ENCODE measurements at places on chromosomes 1 and 21. TPM values are rescaled to one million over a fixed set of nuclear protein-coding genes. Genes with fewer than 3 reads are reported as not detected.

DNA sequence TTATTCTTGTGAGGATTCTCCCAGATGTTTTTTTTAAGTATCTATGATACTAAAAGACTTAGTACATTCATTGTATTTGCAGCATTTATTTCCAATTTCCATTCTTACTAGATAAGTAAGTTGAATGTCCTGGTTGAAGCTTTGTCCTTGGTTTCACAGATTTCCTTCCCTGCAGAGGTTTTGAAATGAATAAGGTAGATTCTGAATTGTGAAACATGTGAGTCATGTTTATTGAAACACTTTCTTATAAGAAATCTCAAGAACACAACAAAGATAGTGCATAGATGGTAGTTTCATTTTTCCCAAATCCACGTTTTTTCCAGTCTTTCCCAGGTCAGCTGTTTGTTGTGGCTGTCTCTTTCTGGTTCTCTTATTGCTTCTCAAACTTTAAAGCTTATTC, 24.8 kb downstream of the GABPA start:
- no peak for DNase-seq
- H3K4me3 ChIP-seq = no peak overlapping the region
- H3K27me3 ChIP-seq = no peaks in the 10 kb centered on the region
- H3K4me1 ChIP-seq = no peaks in the 10 kb centered on the region
- peaks cover 79% of the 10 kb centered on the region for H3K36me3 ChIP-seq
- H3K27ac ChIP-seq = no peak overlapping the region

DNA sequence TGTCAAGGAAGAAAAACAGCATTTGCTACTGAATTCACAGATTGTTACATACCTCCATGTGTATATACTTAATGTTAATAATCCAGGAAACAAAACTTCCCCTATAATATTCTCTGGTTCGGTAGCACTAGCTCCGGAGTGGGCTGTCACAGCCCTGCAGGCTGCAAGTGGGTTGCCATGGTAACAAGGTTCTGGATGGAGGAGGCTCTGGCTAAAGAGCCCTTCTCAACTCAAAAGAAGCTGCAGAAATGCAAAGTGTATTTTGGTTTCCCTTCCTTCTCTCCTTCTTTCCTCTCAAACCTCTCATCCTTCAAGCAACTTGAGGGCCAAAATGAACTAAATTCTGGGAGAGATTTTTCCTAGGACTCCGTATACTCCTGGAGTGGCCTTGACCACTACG, 45.2 kb downstream of the ASTN1 start:
- no peaks in the 10 kb centered on the region for H3K36me3 ChIP-seq
- no peak overlapping the region for H3K4me3 ChIP-seq
- no peaks in the 10 kb centered on the region for H3K27me3 ChIP-seq
- DNase-seq = no peak
- no peaks in the 10 kb centered on the region for H3K4me1 ChIP-seq

Gene SLC19A2
- total RNA-seq = 83.9 TPM

Gene CCDC27
- not detected for total RNA-seq

- peaks cover 32% of the 10 kb centered on the region for H3K4me1 ChIP-seq
- no peak overlapping the region for H3K27ac ChIP-seq
- H3K4me3 ChIP-seq = no peak overlapping the region
- peaks cover 57% of the 10 kb centered on the region for H3K27me3 ChIP-seq
- no peaks in the 10 kb centered on the region for H3K36me3 ChIP-seq
- DNase-seq = no peak
These were observed 122.2 kb upstream of the BARHL2 start for GRCh38 chr1:90839323-90839722.

Gene KAZN
- total RNA-seq = 50.7 TPM

Gene NBPF10
- total RNA-seq = 0.58 TPM

GRCh38 chr1:54404263-54404662, 1.9 kb downstream of the SSBP3 start:
- H3K4me3 ChIP-seq = peak overlapping the region; percentile 94
- peaks cover 85% of the 10 kb centered on the region for H3K4me1 ChIP-seq
- peak overlapping the region; percentile 45 for H3K27ac ChIP-seq
- peaks cover 15% of the 10 kb centered on the region for H3K36me3 ChIP-seq
- no peaks in the 10 kb centered on the region for H3K27me3 ChIP-seq
- DNase-seq = no peak

- no peak overlapping the region for H3K4me3 ChIP-seq
- H3K4me1 ChIP-seq = no peaks in the 10 kb centered on the region
- H3K36me3 ChIP-seq = no peaks in the 10 kb centered on the region
- no peaks in the 10 kb centered on the region for H3K27me3 ChIP-seq
- no peak overlapping the region for H3K27ac ChIP-seq
These were observed 2.4 kb upstream of the PRAMEF18 start for GRCh38 chr1:13228343-13228781.

Gene SLC16A4
- total RNA-seq = not detected

DNA sequence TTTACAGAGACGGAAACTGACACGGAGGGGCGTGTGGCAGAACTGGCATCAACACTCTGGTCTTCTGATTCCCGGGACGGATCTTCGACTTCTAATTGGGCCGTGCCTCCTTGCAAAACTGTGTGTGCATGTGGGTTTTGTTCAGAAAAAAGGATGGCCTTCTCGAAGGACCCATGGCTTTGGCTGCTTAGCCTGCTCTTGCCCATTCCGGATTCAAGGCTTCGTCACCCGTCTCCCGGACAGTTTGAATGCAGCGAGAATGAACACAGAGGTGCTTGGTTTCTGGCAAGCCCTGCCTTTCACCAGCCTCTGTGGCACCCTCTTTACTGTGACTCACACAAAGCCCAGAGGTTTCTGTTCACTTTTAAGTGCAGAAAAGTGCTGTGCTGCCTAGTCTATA, 120.1 kb downstream of the PRDM2 start:
- H3K36me3 ChIP-seq = peaks cover 69% of the 10 kb centered on the region
- no peak overlapping the region for H3K4me3 ChIP-seq
- no peak for DNase-seq
- no peaks in the 10 kb centered on the region for H3K27me3 ChIP-seq

- H3K27me3 ChIP-seq = no peaks in the 10 kb centered on the region
- peak; percentile 81 for DNase-seq
- H3K4me3 ChIP-seq = no peak overlapping the region
- peaks cover 38% of the 10 kb centered on the region for H3K4me1 ChIP-seq
- H3K27ac ChIP-seq = peak overlapping the region; percentile 86
These were observed 17.2 kb upstream of the SLAMF6 start for GRCh38 chr1:160539990-160540858.

GRCh38 chr1:184385865-184386311, 941 bp upstream of the C1orf21 start:
- peak overlapping the region; percentile 89 for H3K27ac ChIP-seq
- H3K27me3 ChIP-seq = no peaks in the 10 kb centered on the region
- H3K36me3 ChIP-seq = no peaks in the 10 kb centered on the region
- peaks cover 5% of the 10 kb centered on the region for H3K4me1 ChIP-seq
- peak overlapping the region; percentile 92 for H3K4me3 ChIP-seq
- DNase-seq = no peak

Gene LIPI
- total RNA-seq = not detected

DNA sequence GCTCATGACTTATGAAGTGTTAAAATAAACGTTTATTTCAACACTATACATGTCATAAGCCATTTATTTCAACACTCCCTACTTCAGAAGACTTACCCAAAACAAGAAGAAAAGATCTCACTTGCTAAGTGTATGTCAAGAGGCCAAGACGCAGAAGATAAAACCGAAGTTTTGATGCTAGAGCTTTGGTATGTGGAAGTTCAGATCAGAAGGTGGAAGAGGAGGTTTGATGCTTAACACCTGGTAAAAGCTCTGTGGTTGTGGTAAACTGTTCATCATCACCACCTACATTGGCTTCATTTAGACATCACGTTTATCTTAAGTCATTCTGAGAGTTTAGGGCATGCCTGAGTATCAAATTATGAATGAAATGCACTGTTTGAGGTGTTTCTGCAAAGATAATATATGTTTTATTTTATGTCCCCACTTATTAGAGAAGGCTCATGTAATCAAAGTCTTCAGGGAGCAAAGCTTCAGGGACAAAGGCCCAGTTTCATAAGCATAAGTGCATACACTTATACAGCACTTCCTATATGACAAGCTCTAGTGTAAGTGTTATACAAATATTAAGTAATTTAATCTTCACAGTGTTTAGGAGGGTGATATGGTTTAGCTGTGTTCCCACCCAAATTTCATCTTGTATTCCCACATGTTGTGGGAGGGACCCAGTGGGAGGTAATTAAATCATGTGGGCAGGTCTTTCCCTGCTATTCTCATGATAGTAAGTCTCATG, 533.3 kb downstream of the PTBP2 start:
- H3K4me1 ChIP-seq = peaks cover 4% of the 10 kb centered on the region
- H3K4me3 ChIP-seq = no peak overlapping the region
- no peaks in the 10 kb centered on the region for H3K36me3 ChIP-seq
- peak; percentile 13 for DNase-seq
- H3K27ac ChIP-seq = no peak overlapping the region

- no peaks in the 10 kb centered on the region for H3K4me1 ChIP-seq
- no peaks in the 10 kb centered on the region for H3K36me3 ChIP-seq
- H3K27me3 ChIP-seq = no peaks in the 10 kb centered on the region
These were observed 253.8 kb downstream of the LTN1 start for GRCh38 chr21:28738882-28739281.

- no peak for DNase-seq
- no peaks in the 10 kb centered on the region for H3K27me3 ChIP-seq
- H3K36me3 ChIP-seq = no peaks in the 10 kb centered on the region
- no peak overlapping the region for H3K27ac ChIP-seq
These were observed 98.4 kb downstream of the MAGI3 start for GRCh38 chr1:113488576-113489177.

Gene OLIG2
- not detected for total RNA-seq

- peak overlapping the region; percentile 81 for H3K4me3 ChIP-seq
- H3K27ac ChIP-seq = peak overlapping the region; percentile 96
- no peaks in the 10 kb centered on the region for H3K36me3 ChIP-seq
- DNase-seq = no peak
These were observed 852 bp downstream of the TMEM50A start for GRCh38 chr1:25338986-25339385.

Gene MROH7
- total RNA-seq = 15.1 TPM

DNA sequence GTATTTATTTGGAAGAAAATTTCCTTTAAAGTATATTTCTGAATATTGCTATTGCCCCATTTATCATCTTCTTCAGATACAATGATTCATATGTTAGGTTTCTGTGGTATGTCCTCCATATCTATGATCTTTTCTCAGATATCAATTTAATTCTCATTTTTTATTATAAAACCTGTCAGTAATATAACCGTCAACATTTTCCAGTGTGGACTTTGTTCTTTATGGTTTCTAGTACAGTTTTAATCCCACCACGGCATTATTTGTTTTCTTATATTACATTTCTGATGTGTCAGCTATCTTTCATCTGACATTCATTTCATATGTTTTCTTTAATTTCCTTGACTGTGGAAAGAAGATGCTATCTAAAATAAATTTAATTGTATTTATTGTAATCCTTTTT, 97.9 kb downstream of the PLPPR5 start:
- H3K27ac ChIP-seq = no peak overlapping the region
- no peaks in the 10 kb centered on the region for H3K36me3 ChIP-seq
- no peak overlapping the region for H3K4me3 ChIP-seq
- H3K4me1 ChIP-seq = no peaks in the 10 kb centered on the region

Gene TMEM269
- total RNA-seq = not detected

Gene MASP2
- not detected for total RNA-seq

DNA sequence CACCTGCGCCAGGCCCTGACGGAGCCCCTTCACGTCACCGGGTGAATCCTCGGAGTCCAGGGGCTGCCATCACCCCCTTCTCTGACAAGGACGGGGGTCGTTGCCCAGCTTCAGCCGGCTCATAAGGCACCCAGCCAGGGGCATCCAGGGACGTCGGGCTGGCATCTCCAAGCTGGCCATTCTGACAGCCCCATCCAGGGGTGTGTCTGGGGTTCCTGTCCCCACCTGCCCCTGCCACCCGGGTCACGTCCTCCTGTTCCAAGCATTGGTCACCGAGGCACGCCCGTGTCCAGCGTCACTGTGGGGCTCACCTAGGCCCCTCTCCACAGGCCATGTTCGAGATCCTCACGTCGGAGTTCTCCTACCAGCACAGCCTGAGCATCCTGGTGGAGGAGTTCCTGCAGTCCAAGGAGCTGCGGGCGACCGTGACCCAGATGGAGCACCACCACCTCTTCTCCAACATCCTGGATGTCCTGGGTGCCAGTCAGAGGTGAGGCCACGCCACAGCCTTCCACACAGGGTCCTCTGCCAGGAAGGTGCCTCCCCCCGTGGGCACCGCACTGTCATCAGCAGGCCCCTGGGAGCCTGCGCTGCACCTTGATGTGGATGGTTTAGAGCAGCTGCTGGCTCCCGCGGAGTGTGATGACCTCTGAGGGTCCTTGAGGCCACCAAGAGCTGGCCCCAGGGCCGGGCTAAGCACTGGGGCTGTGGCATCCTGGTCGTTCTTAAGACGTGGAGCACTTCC, 14.8 kb downstream of the ARHGEF16 start:
- peaks cover 43% of the 10 kb centered on the region for H3K36me3 ChIP-seq
- H3K27ac ChIP-seq = no peak overlapping the region
- H3K27me3 ChIP-seq = no peaks in the 10 kb centered on the region

- H3K36me3 ChIP-seq = no peaks in the 10 kb centered on the region
- no peaks in the 10 kb centered on the region for H3K4me1 ChIP-seq
- no peaks in the 10 kb centered on the region for H3K27me3 ChIP-seq
- H3K4me3 ChIP-seq = no peak overlapping the region
- no peak overlapping the region for H3K27ac ChIP-seq
These were observed 58.6 kb downstream of the ATP5PO start for GRCh38 chr21:33856893-33857527.

GRCh38 chr1:40986328-40986783, 6.9 kb downstream of the CTPS1 start:
- DNase-seq = no peak
- peaks cover 67% of the 10 kb centered on the region for H3K36me3 ChIP-seq
- H3K27ac ChIP-seq = no peak overlapping the region
- no peaks in the 10 kb centered on the region for H3K27me3 ChIP-seq

- H3K36me3 ChIP-seq = no peaks in the 10 kb centered on the region
- H3K27me3 ChIP-seq = peaks cover 5% of the 10 kb centered on the region
- H3K4me3 ChIP-seq = no peak overlapping the region
These were observed 234.7 kb downstream of the CACNA1E start for GRCh38 chr1:181718034-181718433.

Gene GJA4
- not detected for total RNA-seq

DNA sequence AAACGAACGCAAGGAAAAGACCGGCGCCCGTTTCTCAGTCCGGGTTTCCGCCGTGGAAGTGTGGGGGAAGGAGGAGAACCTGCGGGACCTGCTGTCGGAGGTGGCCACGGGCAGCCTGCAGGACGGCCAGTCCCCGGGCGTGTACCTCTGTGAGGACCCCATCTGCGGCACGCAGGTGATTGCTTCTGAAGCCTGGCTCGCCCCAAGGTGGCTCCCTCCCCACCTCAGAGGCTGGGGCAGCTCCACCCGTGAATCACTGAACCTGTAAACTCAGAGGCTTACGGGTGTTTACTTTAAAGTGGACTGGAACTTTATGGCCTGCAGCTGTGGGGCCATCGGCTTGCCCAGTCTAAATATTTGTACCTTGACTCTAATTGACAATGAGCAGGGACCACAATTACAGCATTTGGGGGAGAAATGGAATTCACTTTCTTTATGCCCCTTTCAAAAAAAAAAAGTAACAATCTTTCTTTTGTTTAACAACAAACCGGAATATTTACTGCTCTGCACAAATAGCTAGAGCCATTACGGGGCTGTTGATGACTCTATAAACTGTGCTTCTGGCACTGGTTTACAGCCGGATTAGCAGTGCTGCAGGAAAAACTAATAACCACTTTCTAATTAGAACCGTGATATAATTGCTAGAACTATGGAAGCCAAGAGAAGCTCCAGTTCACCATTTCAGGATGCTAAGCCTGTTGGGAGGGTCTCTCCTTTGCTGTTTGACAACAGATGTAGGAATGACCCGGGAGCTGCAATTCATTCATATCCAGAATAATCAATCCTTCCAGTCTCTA, 454.8 kb downstream of the KIF26B start:
- H3K27me3 ChIP-seq = no peaks in the 10 kb centered on the region
- DNase-seq = no peak
- H3K4me1 ChIP-seq = peaks cover 9% of the 10 kb centered on the region
- H3K36me3 ChIP-seq = no peaks in the 10 kb centered on the region
- no peak overlapping the region for H3K4me3 ChIP-seq

Gene TRABD2B
- total RNA-seq = 1.2 TPM

Data from stomach (tissue), 19 donors.